ENCODE measurements at places on chromosomes 1 and 21. TPM values are rescaled to one million over a fixed set of nuclear protein-coding genes. Genes with fewer than 3 reads are reported as not detected.

CD5L gene
- total RNA-seq = not detected

OLIG2 gene
- not detected for total RNA-seq

SHISA4 gene
- total RNA-seq = 21.0 TPM

BNIPL gene
- total RNA-seq = 0.32 TPM

KRTAP13-2 gene
- total RNA-seq = not detected

TSPEAR gene
- total RNA-seq = not detected

LDLRAD1 gene
- not detected for total RNA-seq

FOXD2 gene
- 3.5 TPM for total RNA-seq

MRAP gene
- not detected for total RNA-seq

Data from articular chondrocyte of knee joint (primary cell).